ENCODE measurements at places on chromosomes 7 and 10.
A peak's percentile ranks its signal among the peaks of the same experiment; 100 is the strongest.

DNA sequence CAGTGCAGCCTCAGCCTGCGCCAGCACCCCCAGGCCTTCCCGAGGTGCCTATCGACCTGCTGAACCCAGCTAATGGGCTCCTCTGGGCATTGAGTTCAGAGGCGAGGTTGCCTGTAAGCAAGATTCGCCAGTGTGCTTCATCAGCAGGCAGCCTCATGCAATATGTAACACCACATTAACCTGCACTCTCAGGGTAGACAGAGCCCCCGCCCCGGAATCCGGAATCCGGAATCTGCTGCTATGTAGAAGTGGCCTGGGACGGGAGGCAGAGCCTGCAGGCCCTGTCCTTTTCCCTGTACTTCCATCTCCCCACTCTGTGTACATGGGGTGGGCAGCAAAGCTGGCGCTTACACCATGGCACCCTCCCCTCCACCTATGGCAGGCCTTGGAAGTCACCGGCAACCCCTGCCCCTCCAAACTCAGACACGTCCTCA lies 83.9 kb upstream of the RET start:
- peak; percentile 6 for DNase-seq

- DNase-seq = peak; percentile 10
Measured at GRCh38 chr7:123580406-123581161, 21.0 kb upstream of the ASB15 start.

- no peak for DNase-seq
Measured at GRCh38 chr10:51528527-51528926, 170.9 kb downstream of the CSTF2T start.

- DNase-seq = no peak
Measured at GRCh38 chr7:150381785-150382122, 2.6 kb downstream of the ZNF775 start.

DNA sequence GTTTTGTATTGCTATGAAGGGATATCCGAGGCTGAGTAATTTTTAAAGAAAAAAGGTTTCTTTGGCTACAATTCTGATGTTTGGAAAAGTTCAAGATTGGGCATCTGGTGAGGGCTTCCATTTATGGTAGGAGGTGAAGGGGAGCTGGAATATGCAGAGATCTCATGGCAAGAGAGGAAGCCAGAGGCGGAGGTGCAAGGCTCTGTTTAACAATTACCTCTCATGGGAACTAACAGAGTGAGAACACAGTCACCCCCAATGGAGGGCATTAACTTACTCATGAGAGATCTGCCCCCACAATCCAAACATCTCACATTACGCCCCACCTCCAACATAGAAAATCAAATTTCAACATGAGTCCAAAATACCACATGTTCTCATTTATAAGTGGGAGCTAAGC lies 62.0 kb downstream of the AKR1D1 start:
- DNase-seq = no peak

DNA sequence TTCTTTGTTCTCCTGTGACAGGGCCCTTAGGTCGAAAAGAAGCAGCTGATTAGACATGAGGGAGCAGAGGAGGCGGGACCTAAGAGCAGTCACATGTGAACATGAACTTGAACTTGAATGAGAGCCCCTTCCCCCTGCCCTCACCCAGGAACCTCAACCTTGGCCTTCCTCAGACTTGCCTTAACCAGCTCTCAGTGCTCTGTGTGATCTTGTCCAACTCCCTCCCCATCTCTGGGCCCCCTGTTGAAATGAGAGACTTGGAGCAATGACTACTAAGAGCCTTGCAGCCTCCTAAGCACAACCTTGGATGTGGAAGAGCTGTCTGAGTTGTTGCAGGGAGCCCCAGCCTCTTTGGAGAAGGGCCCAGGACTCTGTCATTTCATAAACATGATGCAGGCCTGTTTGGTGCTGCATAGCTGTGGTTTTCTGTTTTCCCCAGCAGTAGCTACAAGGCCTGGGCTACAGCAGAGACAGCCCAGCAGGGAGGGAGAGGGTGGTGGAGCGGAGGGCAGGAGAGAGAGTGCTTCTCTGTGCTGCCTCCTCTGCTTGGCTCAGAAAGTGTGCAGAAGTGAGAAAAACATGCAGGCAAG lies 123.9 kb upstream of the ZMIZ1 start:
- no peak for DNase-seq

DNA sequence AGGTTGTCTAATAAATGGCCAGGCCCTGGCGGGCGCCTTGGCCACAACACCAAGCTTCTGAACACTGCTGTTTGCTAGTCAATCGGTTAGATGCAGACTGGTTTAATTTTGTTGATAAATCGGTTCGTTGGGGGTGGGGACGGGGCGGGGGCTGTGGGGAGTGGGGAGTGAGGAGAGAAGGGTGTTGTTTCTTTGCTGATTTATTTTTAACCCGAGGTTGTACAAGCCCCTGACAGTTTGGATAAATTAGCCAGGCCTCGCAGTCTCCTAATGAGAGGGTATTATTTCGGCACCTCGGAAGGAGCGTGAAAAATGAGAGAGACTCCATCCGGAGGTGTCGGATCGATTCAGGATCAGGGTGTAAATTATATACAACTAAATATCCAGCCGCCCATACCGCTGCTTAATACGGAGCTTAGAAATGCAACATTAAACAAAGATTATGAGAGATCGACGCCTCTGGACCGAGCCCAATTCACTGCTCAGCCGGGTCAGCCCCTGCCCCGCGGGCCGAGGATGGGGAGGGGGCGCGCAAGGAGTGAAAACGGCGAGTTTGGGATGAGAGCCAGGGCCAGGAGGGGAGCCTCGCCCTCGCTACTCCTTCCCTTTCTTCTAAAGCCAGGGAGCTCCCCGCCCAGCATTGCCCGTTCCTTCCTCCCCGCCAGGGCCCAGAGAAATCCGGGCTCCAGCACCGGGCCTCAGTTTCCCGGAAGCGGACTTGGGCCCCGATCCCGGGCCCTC lies 8.0 kb downstream of the UNCX start:
- no peak for DNase-seq

- no peak for DNase-seq
Measured at GRCh38 chr7:107207459-107207858, 38.7 kb downstream of the HBP1 start.

All from CD4-positive, alpha-beta T cell treated with Interleukin-4 for 1 hour (primary cell).